ENCODE measurements at places on chromosomes 4 and X.

DNA sequence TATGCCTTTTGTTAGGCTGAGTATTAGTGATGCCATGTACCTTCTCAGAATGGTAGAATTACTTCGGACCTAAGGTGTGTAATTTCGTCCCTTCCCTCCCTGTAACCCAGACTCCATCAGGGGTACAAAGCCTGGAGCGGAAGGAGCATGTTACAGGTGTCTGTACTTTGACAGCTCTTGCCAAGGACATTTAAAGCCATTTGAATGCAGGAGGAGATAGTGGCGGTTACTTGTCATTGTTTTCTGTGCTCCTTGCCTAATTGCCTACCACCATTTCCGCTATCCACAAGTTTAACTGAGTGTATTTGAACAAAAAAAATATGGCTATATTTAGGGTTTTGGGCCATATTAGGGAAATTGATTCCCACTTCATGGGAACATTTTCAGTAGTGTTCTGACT lies 1.8 kb downstream of the FNIP2 start:
- no peak for DNase-seq

DNA sequence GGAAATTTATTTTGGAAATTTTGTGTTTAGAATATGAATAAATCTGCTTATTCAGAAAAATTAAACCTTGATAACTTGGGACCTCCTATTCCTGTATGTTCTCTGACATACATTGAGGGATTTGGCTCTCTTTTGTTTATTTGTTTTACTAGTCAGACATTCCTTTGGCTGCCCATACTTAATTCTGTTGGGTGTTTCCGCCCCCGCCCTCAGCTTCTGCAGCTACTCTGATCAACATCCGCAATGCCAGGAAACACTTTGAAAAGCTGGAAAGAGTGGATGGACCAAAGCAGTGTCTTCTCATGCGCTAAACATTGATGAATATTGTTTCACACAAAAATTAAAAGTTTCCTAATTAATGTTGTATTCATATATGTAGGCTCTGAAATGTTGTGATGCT lies 40.5 kb downstream of the RRAGB start:
- no peak for DNase-seq

GRCh38 chr4:59571805-59572430 lies 1628.2 kb upstream of the ADGRL3 start:
- DNase-seq: no peak

DNA sequence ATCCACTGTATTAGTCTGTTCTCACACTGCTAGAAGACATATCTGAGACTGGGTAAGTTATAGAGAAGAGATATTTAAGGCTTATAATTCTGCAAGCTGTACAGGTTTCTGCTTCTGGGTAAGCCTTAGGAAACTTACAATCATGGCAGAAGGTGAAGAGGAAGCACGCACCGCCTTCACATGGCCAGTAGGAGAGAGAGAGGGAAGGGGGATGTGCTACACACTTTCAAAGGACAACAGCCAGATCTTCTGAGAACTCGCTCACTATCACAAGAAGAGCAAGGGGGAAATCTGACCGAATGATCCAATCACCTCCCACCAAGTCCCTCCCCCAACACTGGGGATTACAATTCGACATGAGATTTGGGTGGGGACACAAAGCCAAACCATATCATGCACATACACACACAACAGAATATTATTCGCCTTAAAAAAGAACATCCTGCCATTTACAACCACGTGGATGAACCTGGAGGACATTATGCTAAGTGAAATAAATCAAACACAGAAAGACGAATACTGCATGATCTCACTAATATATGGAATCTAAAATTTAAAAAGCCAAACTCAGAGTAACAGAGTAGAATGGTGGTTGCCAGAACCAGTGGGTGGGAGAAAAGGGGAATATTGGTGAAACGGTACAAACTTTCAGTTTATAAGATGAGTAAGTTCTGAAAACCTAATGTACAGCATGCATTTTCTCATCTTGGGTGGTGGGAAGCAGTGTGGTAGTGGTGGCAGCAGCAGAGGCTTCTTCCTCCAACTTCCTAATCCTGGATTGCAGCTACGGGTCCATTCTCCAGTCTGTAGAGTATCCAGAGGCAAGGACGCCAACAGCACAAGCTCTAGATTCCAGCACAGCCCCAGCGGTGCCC lies 12.8 kb downstream of the FRYL start:
- no peak for DNase-seq

GRCh38 chr4:121791481-121791880 lies 9.6 kb upstream of the EXOSC9 start:
- DNase-seq: no peak

DNA sequence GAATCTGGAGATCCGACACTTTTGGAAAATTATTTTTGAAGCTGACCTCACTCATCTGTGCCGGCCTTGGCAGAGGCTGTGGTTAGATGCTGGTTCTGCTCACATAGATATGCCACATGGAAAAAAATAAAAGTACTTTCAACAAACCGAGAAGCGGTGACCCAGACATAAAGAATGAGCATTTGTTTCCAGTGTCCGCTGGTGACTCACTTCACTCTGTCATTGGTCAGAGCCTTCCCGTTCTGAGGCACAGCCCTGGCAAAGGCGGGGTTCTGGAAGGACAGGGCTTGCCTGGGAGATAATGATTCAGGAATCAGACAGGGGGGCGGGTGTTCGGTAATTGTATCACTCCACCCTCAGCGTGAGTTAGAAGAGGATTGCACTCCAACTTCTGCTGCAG lies 172.4 kb upstream of the MXRA5 start:
- no peak for DNase-seq

- DNase-seq: peak; percentile 88
These were observed 134.5 kb upstream of the KLF3 start for GRCh38 chr4:38529189-38530115.

GRCh38 chrX:71634366-71634765 lies 16.1 kb upstream of the CXCR3 start:
- no peak for DNase-seq

DNA sequence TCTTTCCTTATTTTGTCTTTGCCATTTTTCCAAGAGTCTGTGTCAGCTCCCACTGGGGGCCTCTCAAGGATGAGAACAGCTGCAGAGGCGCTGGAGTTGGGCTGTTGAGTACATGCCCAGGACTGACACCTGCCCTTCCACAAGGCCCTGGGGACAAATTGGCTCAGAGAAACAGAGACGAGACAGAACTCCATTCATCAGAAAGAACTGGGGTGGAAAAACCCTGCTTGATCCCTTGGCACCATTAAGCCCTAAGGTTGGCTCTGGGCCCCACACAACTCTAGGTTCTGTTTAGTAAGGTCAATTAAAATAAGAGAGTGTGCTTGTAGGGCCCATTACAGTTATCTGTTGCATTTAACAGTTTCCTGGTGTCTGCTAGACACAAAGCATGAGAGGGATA lies 63.6 kb downstream of the DCX start:
- DNase-seq: no peak

GRCh38 chr4:168931215-168931650 lies 78.8 kb downstream of the CBR4 start:
- DNase-seq: no peak

DNA sequence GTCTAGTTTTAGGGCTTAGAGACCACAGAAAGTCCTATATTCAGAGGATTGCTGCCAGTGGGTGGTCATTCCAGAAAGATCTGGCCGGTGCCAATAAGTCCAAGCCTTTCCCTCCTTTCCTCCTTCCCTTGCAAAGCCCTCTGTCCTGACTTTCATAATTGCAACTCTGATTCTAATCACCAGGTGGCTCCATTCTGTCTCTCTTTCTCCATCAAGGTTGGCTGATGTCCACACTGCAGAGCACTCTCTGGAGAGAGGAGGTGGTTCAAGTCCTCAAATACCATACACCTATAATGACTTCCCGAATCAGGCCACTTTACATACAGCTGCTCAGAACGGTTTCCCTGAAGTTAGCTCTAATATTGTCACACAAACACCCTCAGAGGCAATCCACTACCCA lies 22.4 kb upstream of the ARMCX4 start:
- no peak for DNase-seq

- DNase-seq: no peak
These were observed 31.5 kb downstream of the GRIA3 start for GRCh38 chrX:123215397-123216089.

DNA sequence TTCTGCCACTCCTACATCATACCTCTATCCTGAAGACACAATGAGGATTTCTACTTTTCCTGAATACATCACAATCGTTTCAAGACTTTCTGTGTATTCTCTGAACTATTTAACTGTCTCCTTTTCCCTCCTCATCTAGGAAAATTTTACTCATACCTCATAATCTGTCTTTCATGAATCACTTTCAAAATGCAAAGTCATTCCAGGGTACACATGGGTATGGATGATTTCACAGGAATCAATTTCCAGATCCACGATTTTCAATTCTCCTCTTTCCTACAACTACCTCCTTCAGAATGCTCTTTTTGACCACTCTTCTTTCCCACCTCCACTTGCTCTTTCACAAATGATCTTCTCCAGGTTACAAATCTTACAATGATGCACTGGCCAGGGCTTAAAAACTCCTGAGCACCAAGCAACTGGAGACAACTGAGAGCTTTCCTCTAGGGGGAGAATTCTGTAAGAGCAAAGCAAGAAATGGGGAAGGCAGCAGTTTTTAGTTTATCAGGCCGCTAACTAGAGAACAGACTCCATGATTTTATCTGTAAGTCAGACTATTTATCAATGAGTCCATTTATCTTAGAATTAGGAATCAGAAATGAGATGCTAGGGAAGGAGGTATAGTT lies 116.4 kb downstream of the PPP3CA start:
- no peak for DNase-seq

- no peak for DNase-seq
These were observed 14.5 kb downstream of the TMEM175 start for GRCh38 chr4:946517-947471.

DNA sequence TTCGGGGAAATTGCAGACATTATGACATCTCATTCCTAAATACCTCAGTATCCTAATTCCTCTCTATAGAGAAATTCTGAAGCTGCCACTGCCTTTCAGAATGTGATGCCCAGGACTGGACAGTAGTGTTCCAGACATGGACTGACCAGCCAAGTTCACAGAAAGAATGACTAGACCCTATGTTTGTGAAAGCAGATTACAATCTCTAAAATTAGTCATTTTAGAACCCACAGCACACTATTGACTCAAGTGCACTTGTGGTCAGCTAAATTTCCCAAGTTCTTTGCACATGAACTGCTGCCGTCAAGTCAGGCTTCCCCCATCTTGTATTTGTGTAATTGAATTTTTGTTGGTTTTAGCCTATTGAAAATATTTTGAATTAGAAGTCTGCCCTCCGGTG lies 81.0 kb upstream of the ESX1 start:
- DNase-seq: no peak

- DNase-seq: no peak
These were observed 12.9 kb upstream of the C4orf54 start for GRCh38 chr4:99670409-99671073.

- peak; percentile 57 for DNase-seq
These were observed 21.7 kb upstream of the MFAP3L start for GRCh38 chr4:170047771-170048354.

DNA sequence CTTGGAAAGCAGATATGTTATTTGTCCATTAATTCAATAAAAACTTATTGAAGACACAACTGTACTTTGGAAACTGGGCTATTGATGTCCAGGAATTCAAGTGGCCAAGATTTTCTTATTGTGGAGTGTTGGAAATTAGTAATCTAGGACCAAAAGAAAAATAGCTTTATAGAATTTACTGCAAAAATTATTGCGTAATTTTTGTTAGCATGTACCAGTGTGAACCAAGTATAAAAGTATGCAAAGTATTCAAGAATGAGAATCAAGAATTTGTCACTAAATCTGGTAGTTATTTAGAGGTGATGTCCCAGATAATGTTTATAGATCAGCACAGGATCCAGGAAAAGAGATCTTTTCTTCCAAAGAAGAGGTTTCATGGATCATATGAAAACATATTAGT lies 468.9 kb upstream of the CTSO start:
- no peak for DNase-seq

DNA sequence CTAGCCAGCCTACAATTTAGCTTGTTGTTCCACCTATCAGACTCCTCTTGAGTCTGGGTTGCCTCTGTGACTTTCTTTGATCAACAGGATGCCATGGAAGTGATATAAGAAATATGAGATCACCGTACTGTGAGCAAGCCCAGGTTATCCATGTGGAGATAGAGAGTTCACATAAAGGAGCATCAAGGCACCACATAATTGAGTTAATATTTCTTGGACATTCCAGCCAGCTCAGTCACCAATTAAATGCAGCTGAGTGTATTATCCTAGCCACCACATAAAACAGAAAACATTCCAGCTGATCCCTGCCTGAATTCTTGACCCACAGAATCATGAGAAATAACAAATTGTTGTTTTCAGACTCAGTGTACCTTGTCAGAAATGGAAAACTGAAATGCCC lies 253.6 kb downstream of the PPP1R2C start:
- no peak for DNase-seq

GRCh38 chr4:52991472-52991871 lies 129.4 kb downstream of the RASL11B start:
- no peak for DNase-seq

GRCh38 chr4:2651546-2651945 lies 104.6 kb downstream of the TNIP2 start:
- no peak for DNase-seq

GRCh38 chr4:88661739-88662138 lies 35.9 kb downstream of the NAP1L5 start:
- no peak for DNase-seq

DNA sequence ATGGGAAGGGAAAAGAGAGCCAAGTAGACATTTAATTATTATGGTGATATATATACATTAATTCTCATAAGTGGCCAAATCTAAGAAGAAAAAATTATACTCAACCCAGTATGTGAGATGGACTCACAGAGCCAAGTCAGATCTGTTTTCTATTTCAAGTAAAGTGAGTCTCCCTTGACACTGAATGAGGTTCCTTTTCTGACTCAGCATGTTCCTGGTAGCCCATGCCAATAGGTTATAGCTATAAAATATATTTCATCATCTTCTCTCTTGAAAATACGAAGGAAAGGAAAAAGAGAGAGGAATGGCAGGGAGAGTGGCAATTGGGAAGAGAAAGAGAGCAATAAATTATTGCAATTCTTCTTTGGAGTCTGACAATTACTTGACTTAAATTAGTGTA lies 68.8 kb upstream of the GRIA2 start:
- DNase-seq: no peak

- no peak for DNase-seq
These were observed 25.8 kb downstream of the PDGFRA start for GRCh38 chr4:54254915-54255246.

DNA sequence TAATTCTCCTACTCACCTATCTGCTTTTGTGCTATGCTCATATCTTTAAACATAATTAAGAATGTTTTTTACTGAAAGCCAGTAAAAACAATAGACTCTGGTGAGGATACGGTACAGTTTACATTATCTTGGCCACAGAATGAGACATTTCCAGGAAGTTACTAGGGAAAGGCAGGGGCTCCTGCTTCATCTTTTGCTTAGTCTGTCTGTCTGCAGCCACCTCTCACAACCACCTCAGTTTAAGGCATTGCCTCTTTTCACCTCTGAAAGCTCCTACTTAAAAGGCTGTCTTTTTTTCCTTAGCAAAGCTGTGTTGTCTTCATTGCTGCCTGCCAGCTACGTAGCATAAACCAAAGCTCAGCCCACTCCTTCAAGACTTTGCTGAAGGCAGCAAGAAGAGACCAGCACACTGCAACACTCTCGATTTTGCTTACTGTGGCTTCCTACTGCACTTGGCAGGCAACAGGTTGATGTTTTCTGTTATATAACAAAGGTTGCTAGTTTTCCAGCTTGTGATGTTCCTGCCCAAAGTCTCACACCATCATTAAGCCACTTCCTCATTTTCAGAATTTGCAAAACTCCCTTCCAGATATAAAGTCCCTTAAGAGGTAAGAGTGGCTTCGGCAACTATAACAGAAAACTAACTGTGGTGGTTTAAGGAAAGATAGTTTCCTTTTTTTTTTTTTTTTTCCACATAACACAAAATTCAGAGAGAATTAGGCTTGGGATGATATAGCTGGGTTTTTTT lies 432.9 kb downstream of the GRXCR1 start:
- no peak for DNase-seq

GRCh38 chrX:1860936-1861594 lies 246.2 kb downstream of the ASMT start:
- DNase-seq: no peak

Data from activated CD4-positive, alpha-beta memory T cell treated with anti-CD3 and anti-CD28 coated beads for 36 hours (primary cell).